Stimulated activated CD4-positive, alpha-beta T cell treated with anti-CD3 and anti-CD28 coated beads, TNF-alpha, amount 100 ng/mL, for 48 hours (primary cell): ENCODE measurements at places on chromosomes 6 and 20.

- DNase-seq, result no peak
These were observed 5.6 kb downstream of the TAF4 start for GRCh38 chr20:62059920-62060630.

GRCh38 chr20:36102809-36103596 lies 51.5 kb upstream of the EPB41L1 start:
- no peak for DNase-seq

- no peak for DNase-seq
These were observed 61.5 kb downstream of the PRDM13 start for GRCh38 chr6:99668036-99668705.

DNA sequence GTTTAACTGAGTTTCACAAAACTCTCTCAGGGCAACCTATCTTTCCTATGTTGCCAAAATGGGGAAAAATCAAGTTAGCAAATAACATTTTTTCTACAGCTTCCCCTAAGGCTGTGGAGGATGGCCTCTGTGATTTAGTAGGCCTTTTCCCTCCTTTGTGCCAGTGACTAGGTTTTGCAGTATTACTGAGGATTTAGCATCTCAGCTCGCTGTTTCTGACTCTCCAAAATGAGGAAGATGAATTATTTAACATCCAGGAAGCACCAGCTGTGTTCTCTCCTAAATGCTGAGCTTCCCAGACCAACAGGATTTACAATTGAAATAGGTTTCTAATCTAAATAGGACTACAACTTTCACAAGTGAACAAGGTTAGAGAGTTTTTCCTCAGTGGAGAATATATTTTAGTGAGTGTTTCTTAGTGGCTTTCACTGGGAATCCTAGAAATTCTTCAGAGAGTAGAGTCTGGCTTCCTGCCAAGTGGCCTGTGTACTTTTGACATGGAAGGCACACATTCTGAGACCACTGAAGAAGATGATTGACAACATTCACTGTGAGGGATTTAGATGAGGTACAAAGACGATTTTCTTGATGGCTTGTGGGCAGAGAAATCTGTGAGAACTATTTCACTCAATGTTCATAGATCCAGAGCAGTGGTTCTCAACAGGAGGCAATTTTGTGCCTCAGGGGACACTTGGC lies 62.4 kb downstream of the PTCHD4 start:
- DNase-seq, result no peak

- DNase-seq, result no peak
These were observed 35.4 kb downstream of the AGPAT4 start for GRCh38 chr6:161238500-161238899.

DNA sequence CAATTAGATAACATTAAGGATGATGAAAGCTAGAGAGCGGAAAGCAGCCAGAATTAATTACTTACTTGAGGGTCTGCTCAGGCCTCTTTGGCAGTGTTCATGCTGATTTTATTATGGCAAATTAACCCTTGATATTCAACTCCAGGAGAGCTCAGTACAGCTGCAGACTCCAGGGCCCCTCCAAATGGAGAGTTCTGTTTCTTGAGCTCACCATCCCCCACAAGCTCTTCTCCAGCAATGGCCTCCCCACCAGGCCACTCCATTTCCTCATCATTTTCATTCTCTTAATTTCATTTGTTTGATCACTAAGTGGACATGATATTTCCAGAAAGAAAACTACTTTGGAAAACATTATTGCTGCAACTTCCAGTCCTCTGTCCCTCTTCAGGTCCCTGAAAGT lies 513.3 kb upstream of the NOX3 start:
- DNase-seq, result no peak
